ENCODE measurements at places on chromosomes 6 and 20.

DNA sequence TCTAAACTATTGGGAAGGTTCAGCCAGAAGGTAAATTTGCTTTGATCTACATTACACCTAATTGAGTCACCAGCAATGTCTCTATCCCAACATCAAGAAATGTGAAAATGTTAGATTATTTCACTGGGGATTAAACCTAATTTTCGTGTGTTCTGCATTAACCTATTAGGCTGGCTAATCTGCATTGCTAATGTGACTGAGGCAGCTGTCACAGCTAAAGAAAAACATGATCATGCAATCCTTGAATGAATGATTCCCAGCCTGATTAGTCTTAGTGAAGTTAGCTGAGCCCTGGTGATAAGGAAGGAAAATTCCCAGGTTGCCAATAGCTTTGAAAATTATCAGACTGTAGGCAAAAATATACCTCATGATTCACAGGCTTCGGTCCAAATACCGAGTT, 135.3 kb downstream of the LINC00237 start:
- no peak for DNase-seq

- DNase-seq: peak; percentile 91
Observed at GRCh38 chr6:144310765-144311164, 25.6 kb downstream of the UTRN start.

- no peak for DNase-seq
Observed at GRCh38 chr6:138691595-138692057, 81.9 kb upstream of the CCDC28A start.

DNA sequence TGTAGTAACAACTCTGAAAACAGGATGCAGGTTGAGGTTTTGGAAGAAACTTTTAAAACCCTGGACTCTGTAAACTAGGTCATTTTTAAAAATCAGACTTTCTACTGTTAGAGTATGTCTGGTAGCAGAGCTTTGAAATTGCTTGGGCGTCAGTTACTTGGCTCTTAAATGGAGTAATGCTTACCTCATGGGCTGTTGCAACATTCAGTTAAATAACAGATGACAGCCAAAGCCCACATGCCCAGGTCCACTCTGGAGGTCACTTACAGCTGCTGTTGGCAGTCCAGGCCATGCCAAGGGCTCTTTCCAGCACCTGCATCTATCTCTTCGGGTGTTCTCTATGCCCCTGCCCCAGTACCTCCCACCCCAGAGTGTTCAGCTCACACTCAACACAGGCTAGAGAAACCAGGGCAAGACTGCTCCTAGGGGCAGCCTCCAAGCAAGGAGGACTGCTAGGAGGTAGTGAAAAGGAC, 96.4 kb downstream of the BANF2 start:
- DNase-seq: no peak

- DNase-seq: peak; percentile 82
Observed at GRCh38 chr6:158518191-158519127, 41.4 kb upstream of the TMEM181 start.

GRCh38 chr6:36765594-36766398, 68.2 kb downstream of the RAB44 start:
- peak; percentile 88 for DNase-seq

Data from activated CD4-positive, alpha-beta T cell treated with anti-CD3 and anti-CD28 coated beads, Interleukin-10, Interleukin-2, amounts not matched to agents 100 ng/mL and 50 ng/mL, durations not matched to agents 16 hours and 8 hours (primary cell).